ENCODE measurements at places on chromosomes 3 and 15.
A peak's percentile ranks its signal among the peaks of the same experiment; 100 is the strongest.

GRCh38 chr3:133757701-133758567 is 11.7 kb downstream of the TF start:
- no peak for DNase-seq

DNA sequence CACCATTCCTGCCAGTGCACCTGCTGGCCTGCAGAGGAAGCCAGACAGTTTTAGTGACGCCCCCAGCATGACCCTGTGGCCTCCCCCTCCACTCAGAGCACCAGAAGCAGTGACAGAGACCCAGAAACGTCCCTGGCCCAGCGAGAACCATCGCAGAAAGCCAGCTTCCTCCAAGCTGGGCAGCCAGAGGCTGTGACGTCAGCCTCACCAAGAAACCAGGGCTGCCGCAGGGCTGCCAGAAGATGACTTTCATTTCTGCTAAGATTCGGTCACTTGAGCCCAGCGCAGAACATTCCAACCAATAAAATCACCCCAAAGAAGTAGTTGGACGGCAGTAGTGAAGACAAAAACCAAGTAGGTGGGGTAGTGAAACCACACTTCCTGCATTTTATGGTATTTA is 29.6 kb upstream of the RPL32 start:
- DNase-seq: peak; percentile 33

DNA sequence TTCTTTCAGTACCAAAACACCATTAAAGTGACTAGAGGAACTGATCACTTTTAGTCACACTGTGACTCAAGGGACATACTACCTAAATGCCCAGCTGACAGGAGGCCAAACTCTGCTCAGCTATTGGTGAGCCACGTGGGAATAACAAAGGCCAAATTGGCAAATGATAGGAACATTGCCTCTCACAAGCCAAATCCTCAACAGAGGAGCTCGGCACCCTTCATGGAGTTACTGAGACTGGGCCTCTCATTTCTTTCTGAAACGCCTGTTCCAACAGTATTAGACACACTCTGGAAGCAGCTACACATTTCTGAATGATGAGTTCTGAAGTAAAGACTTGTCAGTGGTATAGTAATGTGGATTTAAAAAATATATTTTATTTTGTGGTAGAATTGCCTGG is 166.0 kb upstream of the COL8A1 start:
- no peak for DNase-seq

DNA sequence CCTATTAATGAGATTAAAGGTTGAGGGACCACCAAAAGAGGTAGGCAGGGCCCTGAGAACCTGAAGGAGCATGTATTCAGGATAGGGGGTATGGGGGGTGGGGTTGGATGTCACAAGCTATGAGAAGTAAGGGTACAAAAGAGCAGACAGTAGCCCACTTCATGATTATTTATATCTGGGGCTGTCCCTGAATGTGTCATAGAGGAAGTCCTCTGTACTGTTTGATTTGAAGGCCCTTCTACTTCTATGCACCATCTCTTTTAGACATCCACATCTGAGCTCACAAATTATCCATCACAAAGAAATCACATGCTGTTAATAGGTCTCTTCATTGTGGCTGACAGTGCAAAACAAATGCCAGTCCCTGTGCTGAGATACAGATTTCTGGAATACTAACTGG is 68.6 kb downstream of the FHIT start:
- no peak for DNase-seq

DNA sequence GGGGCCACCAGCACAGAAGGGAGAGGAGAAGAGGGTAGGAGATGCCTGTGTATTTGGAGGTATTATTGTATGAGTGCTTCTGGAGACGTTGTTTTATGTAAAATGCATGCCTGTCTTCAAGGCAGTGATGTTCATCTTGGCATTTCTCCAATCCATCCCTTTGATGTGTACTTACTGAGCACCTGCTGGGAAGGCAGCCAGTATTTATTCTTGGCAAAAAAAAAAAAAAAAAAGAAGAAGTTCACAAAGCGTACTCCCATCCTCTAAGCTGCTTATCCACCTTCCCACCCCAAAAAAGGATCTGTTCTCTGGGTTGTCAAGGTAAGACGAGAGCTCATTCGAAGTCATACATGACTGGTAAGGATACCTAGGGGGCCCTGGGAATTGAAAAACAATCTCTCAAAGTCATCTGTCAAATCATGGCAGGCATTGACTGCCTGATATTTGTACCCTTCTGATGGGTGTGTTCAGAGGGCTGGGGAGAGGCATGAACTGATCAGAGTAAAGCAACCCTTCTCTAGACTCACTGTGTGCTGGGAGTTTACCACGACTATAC is 30.0 kb upstream of the SLC6A1 start:
- DNase-seq: no peak

DNA sequence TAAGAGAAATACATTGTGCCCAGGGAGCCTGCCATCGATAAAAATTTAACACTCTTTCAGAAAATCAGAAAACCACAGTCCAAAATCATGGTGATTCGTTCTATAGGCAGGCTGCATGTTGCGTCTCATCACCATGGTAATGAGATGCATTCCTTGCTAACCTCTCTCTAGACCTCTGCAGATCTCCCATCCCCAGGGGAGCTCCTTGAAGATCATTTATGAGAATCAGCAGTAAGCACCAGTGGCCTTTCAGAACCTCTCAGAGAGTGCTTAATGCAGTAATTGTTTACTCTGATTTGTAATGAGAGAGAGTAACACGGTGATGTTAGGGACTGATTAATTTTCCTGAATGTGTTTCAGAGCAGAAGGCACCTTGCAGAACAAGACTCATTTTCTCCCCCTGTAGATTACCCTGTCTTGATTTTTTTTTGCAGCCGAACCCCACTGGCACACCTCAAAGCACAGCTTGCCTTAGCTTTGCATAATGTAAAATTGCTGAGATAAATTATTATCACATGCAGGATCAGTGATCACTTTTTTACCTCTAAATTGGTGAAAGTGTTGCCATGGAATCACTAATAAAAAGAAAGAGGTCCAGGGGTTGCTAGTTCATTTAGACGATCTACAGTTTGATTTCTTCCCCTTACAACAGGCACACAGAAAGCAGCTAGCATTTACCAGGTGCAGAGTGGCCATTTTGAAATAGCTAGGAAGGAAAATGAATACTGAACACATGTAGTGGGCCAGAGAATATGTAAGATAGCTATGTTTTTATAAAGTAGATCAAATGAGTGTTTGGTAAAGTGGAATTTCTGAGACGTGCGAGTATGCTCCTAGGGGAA is 98.9 kb upstream of the CHL1 start:
- no peak for DNase-seq

DNA sequence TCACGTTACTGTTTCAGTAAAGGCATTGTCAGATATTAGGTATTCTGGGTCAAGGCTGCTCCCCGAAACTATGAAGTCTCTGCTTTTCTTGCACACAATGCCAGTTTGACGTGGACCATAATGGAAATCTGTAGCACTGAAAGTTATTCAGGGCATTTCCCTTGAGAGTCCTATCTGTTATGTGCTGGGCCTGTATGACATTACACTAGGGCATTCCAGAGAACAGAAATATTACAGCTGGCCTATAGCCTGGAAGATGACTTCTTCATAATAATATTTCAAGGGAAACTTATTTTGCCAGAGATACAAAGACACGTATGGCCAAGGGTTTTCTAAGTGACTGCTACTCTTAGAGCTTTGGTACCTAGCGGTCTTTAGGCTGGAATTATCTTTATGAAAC is 613.6 kb upstream of the CBLB start:
- peak; percentile 55 for DNase-seq

DNA sequence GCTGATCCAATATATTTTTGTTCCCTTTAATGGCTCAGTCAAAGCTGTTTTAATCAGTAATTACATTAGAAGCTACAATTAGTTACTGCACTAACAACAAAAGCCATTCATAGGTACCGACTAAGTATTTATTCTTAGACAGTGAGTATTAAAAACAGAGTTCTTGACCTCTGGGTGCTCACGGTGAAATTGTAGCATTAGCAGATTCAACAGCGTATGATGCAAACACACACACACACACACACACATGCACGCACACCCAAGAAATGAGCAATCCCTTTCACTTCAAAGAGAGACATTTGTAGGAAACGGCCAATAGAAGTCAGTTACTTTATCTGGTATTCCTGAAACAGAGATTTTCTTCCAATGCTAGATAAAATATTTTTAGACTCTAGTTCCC is 27.0 kb upstream of the MITF start:
- DNase-seq: no peak

- no peak for DNase-seq
Measured at GRCh38 chr15:75327005-75327404, 8.9 kb upstream of the COMMD4 start.

GRCh38 chr3:116077557-116077956 is 367.7 kb downstream of the LSAMP start:
- DNase-seq: no peak

GRCh38 chr3:32551087-32551486 is 19.6 kb downstream of the DYNC1LI1 start:
- no peak for DNase-seq

DNA sequence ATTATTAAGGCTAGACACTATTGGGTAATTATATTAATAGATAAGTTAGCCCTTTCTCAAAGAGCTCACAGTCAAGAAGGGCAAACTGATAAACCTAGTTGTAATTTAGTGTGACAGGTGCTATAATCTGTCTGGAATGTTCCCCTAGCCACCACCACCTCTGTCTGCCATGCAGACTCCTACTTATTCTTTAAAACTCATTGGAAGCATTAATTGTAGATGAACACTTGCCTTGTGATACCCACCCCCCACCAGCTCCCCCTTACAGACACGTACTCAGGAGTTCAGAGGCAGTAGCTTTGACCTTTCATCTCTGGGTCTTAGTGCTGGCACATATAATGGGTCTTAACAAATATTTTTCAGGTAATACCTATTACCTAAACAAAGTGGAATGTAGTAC is 195.9 kb downstream of the TP63 start:
- no peak for DNase-seq

GRCh38 chr15:78208341-78208844 is 26.0 kb downstream of the ACSBG1 start:
- DNase-seq: no peak

- DNase-seq: peak; percentile 50
Measured at GRCh38 chr3:133113526-133113925, 75.3 kb downstream of the TMEM108 start.

- DNase-seq: peak; percentile 25
Measured at GRCh38 chr3:180306691-180307090, 270.0 kb upstream of the PEX5L start.

- no peak for DNase-seq
Measured at GRCh38 chr3:106067711-106068110, 198.9 kb upstream of the CBLB start.

DNA sequence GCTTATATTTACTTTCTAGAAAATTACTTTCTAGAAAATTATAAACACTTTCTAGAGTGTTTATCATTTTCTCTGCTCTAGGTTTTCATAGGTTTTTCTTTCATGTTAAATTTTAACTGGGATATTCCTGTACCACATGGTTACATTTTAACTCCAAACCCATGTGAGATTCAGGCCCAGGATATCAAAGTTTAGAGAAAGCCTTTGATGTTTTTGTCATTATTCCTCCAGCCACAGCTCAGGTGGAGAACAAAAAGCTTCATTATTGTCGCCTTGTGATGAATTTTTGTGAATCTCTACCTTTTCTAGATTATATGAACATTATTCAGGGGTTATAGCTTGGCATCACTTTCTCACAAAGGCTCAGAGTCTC is 816.0 kb downstream of the SQOR start:
- no peak for DNase-seq

DNA sequence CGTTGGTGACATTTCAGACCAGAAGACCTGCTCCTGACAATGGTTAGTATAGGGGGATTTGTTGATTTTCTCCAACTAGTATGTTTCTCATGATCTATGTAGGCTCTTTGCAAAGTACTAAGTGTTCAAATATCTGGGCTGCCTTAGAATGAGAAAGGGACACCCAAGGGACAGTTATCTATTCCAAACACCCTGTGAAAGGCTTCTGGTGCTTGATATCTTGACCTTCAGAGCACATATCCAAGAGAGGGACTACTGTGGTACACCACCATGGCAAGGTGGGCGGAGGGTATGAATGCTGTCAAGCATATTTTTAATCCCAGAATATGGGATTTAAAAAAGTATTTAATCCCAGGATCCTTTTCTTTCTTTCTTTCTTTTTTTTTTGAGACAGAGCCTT is 1.1 kb downstream of the FANCD2OS start:
- DNase-seq: no peak

Measured in IMR-90 (cell line).